GM06990 (cell line): ENCODE measurements at places on chromosomes 6 and 20.

- no peak for DNase-seq
These were observed 55.9 kb downstream of the ANKEF1 start for GRCh38 chr20:10090588-10091166.

- no peak for DNase-seq
These were observed 64.2 kb downstream of the SGK1 start for GRCh38 chr6:134253681-134254080.

GRCh38 chr6:10112871-10113549 is 301.9 kb downstream of the TFAP2A start:
- no peak for DNase-seq

DNA sequence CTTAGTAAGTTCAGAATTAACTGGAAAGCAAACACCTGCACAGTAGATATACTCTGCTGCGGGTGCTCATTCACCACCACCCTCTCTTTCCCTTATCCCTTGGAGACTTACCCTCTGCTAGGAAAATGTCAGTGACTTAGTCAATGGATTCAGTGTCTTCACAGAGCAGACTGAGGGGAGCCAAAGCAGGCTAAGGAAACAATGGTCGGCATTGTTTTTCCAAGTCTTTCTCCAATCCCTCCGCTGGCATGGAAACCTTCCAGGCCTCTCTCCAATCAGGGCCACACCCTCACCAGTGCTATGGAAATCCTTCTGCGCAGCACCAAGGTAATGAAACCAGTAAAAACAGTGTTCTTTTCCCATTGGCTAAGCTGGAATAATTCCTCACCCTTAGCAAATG is 531.2 kb downstream of the TFAP2B start:
- DNase-seq: no peak

DNA sequence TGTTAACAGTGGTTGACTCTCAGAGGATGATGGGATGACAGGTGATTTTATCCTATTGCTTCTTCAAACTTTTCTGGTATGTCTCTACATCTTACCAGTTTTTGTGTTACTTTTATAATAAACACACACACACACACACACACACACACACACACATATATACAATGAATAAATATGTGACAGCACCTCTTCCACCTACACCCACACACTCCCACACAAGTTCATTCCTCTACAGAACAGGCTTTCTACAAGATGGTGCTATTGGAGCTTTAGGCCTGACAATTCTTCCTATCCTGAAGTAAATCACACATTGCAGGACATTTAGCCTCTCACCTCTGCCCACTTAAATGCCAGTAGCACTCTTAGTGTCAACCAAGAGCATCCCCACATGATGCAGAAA is 46.7 kb upstream of the STK35 start:
- no peak for DNase-seq

DNA sequence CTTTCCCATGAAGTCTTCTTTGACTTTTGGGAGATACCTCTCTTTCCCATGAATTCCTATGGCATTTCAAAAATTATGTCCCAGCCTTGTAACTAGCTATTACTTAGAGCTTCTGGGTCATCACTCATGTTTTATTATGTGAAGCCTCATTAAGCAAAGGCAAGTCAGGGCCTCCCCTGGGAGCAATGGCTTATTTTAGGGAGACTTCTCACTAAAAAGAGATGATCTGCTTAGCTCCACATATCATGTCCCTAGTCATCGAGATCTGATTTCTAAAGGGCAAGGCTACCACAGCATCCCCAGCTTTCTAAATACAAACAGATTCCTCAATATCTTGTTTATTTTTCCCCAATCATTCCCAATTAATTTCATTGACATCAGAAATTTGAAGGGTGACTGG is 154.0 kb upstream of the MANEA start:
- no peak for DNase-seq

GRCh38 chr6:127858727-127859391 is 42.0 kb downstream of the THEMIS start:
- DNase-seq: no peak

DNA sequence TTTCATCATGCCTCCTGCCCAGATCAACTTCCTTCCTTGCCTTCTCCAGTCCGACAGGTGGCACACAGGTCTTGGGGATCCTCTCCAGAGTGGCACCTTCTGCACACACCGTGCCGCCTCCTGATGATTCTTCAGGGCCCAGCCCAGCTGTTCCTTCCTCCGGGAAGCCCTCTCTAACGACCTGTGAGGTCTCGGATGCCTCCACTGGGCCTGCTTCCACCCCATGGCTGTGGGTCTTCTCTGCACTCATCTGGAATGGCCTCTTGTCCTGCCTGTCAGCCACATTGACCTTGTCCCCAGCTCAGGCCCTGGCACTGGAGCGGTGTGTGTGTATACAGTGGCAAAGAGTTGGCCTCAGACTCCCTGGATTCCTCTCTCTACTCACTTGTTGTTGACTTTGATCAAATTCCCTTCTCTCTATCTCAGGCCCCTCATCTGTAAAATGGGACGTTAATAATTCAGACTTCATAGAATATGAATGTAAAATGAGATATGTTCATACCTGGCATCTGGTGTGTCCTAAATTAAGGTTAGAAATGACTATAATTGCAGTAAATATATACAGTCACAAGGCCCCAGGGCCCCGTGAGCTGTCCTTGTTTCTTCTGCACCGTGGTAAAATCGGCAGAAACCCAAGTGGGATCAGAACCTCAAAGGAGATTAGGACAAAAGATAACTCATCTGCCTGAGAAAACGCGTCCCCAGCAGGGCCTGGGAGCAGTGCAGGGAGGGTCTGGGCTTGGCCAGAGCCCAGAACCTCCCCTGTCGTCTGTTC is 1.5 kb downstream of the FAM210B start:
- no peak for DNase-seq

- DNase-seq: peak; percentile 59
These were observed 120.8 kb downstream of the OR2B2 start for GRCh38 chr6:27791182-27791943.

DNA sequence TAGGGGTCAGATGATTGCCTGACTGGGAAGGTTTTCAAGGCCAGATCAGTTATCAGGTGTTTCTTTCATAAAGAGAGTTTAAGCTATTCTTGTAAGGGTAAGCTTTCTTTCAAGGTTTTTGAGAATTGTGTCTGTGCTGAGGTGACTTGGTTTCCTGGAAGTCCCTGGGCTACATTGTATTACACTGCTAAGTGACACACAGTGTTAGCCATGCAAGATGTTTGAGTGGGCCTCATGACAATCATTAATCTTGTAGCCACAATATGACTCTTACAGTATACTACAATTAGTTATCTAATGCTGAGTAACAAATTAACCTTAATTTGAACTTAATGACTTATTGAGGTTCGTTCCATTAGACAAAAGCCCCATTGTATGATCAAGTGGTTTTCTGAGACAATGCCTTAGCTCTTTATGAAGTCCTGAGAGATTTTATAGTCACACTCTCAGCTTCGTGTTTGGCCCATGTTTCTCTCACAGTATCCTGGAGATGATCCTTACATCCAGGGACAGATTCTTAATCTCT is 186.7 kb downstream of the RPS12 start:
- no peak for DNase-seq

DNA sequence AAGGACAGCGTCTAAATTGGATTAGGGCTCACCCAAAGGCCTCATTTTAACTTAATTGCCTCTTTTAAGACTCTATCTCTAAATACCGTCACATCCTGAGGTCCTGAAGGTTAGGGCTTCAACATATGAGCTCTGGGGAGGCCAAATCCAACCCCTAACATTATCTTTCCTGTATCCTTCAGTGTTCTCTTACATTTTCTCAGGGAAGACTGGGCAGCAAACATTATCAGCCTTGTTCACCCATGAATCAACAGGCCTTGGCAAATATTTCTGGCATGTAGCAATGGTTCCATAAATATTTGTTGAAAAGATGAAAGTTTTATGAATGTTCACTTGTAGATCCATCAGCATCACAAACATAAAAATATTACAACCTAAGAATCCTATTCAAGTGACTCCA is 24.6 kb upstream of the FOXF2 start:
- no peak for DNase-seq

DNA sequence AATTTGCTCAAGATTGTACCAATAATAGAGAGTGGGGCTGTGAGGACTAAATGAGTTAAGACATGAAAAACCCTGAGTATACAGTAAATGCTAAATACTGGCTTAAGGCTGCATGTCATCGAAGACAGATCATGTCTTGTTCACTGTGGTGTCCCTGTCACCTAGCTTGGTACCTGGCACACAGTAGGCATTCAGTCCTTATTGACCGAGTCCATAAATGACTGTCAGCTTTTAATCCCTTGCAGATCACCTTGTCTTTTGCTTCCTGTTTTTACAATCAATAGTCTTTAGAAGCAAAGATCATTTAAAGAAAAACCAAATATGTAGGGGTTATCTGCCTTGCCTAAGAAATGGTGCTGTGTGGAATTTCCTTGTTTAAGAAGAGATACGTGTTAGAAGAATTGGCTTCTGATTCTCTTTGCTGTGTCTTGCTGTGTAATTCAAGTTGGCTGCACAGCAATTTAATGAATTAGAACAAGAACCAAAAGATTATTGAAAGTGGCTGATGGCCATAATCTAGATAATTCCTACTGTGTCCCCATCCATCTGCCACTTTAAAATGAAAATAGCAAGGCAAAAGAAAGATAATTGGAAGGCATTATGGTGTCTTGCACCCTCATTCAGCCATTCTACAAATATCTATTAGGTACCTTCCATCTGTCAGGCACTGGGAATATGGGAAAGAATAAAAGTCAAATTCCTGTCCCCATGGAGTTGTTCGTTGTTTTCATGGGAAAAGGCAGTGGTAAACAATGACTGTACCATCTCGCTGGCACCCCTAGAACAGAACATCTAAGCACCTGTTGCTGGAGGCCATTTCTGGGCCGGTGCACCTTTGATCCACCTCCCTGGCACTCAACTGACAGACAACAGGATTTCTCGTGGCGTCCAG is 12.4 kb upstream of the MAPK13 start:
- DNase-seq: no peak

DNA sequence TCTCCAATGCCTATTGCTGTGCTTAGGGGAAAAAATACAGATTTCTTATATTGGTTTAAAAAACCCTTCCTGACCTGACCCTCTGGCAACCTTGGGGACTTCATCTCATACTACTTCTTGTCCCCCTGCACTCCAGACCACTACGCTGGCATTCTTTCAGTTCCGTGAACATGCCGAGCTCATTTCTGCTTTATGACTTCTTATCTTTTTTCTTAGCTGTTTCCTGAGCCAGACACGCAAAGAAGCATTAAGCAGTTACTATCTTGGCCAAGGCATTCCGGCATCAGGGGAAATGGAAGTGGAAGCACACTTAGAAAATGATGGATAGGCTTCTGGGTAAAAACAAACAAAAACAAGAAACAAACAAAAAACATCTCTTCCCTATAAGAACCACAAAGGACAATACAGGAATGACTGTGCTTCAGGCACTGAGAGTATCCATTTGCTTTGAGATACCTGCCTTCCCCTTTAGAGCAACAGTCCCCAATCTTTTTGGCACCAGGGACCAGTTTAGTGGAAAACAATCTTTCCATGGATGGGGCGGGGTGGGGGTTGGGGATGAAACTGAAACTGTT is 4.4 kb upstream of the CCDC28A start:
- DNase-seq: no peak

DNA sequence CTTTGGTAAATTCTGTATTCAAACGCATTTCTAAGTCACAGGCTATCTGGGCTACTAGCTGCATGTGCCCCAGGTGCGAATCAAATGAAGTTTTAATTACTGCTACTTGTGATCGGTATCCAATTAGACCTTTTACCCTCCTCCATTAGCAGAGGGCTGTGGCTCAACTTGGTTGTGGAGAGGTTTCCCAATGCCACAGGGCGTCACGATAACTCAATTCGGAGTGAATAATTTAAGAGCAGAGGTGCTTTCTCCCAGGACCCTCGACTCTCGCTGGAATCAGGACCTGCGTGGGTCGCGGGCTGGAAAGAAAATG is 640 bp downstream of the SAYSD1 start:
- DNase-seq: no peak

DNA sequence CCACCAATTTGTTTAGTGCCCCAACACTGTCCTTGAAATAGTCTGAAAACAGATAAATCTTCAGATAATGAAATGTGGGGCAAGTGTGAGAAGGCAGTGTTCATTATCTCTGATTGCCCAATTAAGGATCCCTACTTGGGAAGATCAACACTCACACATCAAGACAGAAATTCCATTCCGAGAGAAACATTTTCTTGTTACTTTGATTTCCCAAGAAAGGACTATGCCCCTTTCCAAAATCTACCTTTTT is 16.2 kb downstream of the HMGN4 start:
- DNase-seq: no peak

DNA sequence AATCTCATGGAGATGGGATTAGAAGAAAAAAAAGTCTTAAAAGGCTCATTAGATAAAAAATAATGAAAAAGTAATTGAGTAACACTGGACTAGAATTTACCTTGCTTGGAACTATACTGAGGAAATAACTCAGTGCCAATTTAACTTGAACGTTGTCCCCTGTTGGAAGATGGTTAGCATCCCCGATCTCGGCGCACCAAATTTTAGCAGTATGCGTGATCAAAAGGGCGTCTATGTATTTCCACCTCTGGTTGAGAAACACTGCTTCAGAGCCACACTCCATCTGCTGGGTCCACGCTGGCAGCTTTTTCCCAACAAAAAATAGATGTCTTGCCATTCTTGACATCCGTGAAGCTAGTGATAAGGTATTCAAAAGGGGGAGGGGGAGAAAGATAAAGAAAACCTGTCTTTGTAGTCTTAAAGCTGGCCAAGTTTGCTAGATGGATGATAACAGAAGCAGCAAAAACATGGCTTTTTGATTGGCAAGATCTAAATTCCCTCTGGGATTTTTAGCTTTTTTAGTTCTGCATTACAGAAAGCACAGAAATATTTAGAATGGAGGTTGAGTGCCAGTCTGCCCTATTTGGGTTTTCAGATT is 6.4 kb downstream of the HINT3 start:
- DNase-seq: no peak

DNA sequence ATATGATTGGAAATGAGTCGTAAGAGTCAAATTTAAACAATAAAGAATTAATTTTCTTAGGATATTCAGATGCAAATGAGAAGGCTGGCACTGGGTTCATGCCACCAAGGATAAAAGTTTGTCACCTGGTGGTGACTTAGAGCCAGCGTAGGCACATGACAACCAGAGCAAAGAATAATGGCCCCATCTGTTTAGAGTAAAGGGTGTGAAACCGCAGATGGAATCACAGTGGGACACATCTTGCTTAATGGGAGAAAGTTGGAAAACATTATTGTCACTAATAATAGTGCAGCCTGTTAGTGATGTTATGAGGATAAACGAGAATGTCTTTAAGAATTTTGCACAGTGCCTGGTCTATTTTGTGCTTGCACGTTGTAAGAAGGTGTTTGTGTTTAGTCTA is 727.8 kb downstream of the QKI start:
- DNase-seq: no peak

- DNase-seq: no peak
These were observed 198.8 kb downstream of the EYA2 start for GRCh38 chr20:47093320-47093966.
